ENCODE measurements at places on chromosomes 3 and 15. TPM values are rescaled to one million over a fixed set of nuclear protein-coding genes. Genes with fewer than 3 reads are reported as not detected.

The MASP1 gene
- not detected for total RNA-seq

DNA sequence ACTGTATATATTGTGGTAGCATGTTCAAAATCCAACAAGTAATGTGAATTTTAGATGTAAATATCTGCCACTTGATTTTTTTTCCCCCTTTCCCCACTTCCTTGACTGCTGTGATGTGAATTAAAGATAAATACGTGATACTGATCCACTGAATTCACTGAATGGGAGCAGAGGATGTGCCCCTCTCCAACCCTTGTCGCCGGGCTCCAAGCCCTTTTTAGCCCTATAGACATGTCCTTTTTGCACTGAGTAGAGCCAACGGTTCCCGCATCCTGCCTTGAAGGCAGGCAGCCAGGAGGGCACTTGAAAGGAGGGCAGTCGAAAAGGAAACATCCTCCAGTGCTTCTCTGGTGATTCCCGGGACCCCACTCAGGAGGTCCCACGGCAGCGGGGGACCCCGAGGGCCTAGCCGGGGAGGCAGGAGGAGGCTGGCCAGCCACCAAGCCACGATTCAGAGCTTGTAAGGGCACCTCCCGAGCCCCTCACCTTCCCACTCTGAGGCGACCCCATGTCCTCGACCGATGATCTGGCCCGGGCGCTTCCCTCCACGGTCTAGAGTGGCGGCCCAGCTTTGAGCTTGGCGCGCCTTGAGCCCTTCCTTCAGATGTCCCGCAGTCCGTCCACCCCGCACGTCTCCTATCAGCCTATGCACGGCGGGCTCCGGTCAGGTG is 901 bp upstream of the MANF start:
- DNase-seq: no peak

GRCh38 chr3:54818942-54819341 is 108.9 kb downstream of the LRTM1 start:
- DNase-seq: no peak

The SLC9C1 gene
- total RNA-seq: not detected

The PRICKLE2 gene
- not detected for total RNA-seq

DNA sequence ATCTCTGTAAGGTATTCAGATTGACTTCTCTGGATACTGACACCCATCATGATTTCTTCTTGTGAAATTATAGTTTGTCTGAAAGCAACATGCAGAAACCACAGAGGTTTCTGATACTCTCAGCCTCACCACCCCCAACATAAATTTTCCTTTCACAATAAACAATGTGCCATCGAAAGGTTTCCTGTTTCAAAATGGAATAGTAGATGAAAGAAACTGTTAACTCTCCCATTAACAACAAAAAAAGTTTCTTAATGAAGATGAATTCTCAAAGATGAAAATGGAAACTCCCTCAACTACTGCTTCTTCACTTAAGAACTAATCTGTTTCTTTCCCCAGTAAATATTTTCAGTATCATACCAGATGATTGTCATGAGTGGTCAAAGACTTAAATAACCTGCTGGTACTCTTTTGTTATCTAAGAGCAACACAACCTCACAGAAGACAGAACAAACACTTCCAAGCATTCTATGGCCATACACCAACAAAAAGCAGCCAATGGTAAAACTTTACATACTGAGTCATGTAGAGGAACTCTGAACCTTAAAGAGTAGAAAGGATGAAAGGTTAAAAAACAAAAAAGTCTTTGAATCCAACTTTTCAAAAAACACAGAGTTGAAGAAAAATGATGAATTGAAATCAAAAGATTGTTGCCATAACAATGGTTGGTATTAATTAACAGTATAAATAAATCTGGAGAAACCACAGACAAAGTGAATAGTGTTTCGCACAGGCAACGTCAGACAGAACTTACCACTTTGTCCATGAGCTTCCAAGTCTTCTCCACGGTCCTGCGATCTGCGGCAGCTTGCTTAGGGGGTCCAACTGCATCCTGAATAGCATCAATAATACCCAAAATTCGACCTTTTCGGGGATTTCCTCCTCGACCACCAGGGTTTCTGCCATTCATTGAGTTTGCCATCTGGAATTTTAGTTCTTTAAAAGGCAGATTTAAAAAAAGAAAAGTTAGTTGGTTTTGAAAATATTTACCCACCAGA is 1.9 kb downstream of the CBLB start:
- DNase-seq: no peak

The TP63 gene
- not detected for total RNA-seq

DNA sequence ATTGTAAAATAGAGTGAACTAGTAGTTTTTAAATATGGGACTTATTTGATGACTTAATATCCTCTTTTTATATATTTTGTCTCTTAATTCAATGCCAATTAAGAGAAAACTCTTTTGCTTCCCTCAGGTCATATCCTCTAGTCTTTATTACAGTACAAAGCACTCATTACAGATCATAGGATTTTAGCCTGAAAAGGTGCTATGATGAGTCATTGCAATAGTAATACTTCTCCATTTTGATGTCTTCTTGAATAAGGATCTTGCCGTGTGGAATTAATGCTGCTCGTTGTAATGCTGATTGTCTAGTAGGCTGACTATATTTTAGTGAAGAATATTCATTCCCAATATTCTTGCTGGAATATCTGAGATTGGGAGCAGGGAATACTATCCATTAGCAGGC is 612.2 kb upstream of the GOLIM4 start:
- DNase-seq: no peak

The GUCA1C gene
- not detected for total RNA-seq

- no peak for DNase-seq
Observed at GRCh38 chr3:67863869-67864268, 209.5 kb upstream of the SUCLG2 start.

DNA sequence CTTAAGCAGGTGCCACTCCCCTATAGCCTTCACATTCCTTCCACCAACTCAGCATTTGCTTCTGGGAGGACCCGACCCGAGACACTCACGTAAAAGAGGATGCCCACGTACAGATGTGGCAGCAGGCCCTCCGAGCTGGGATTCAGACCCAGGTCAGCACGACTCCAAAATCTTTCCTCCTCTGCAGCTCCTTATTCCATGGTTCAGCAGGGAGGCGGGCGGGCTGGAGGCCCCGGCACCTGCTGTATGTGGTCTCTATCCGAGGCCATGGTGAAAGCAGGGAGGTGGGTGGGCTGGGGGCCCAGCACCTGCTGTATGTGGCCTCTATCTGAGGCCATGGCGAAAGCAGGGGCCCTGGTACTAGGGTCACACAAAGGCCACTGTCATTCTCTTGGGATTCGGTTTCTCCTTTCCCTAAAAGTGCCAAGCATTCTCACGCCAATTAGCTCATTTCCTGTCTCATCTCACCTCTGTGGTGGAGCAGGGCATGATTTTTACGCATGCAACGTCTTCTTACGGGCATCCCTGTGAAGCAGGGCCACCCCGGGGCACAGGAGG is 5.9 kb upstream of the MUC4 start:
- no peak for DNase-seq

GRCh38 chr3:187848401-187848800 is 103.1 kb upstream of the BCL6 start:
- no peak for DNase-seq

DNA sequence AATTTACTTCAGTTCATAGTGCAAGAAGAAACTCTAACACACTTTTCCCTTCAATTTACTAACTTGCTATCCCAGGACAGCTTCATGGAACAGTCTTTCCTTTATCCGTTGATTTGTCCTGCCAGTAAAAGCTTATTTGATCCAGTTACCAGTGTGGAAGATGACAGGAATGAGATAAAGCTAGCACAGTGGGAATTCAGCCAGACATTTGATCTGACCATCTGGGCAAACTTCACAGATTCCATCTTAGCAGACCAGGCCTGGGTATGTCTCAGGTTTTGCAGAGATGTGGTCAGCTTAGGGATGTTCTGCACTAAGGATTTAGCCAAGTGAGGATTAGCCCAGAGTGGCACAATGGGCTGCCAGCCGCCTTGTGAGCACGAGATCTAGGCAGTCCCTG is 19.7 kb downstream of the CEMIP start:
- DNase-seq: no peak

Measured in NCI-H460 (cell line).